ENCODE measurements at places on chromosomes 12 and 14.

DNA sequence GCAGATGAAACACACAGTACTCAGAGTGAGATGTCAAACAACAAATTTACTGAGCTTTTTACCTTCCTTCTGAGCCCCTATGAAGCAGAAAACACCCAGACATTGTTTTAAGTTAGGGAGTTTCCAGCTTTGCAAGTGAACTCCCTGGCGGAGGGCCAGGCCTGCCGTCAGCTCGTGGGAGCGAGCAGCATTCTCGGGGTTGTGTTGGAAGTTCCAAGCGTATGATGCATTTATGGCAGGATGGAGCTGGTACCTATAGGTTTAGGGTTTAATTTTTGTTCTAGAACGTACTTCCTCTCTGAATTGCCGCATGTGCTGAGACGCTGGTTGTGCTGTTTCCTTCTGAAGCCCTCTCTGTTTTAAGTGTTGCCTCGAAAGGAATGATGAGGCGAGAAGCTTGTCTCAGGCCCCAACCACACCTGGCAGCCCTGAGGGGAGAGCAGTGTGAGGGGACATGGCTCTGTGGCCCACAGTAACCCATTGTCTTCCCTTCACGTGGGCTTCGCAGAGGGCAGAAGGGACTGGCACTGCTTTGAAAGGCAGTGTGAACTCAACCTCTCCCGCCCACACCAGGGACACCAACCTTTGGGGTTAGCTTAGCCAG, 76.6 kb downstream of the SSPN start:
- no peak overlapping the region for H3K27ac ChIP-seq
- no peaks in the 10 kb centered on the region for H3K27me3 ChIP-seq
- no peak overlapping the region for H3K4me3 ChIP-seq
- peaks cover 4% of the 10 kb centered on the region for H3K4me1 ChIP-seq
- no peaks in the 10 kb centered on the region for H3K36me3 ChIP-seq

- no peak for DNase-seq
- no peak overlapping the region for H3K27ac ChIP-seq
- peaks cover 7% of the 10 kb centered on the region for H3K27me3 ChIP-seq
- peak overlapping the region; percentile 32 for H3K4me3 ChIP-seq
Observed at GRCh38 chr12:7439579-7440505, 4.1 kb downstream of the CD163L1 start.

DNA sequence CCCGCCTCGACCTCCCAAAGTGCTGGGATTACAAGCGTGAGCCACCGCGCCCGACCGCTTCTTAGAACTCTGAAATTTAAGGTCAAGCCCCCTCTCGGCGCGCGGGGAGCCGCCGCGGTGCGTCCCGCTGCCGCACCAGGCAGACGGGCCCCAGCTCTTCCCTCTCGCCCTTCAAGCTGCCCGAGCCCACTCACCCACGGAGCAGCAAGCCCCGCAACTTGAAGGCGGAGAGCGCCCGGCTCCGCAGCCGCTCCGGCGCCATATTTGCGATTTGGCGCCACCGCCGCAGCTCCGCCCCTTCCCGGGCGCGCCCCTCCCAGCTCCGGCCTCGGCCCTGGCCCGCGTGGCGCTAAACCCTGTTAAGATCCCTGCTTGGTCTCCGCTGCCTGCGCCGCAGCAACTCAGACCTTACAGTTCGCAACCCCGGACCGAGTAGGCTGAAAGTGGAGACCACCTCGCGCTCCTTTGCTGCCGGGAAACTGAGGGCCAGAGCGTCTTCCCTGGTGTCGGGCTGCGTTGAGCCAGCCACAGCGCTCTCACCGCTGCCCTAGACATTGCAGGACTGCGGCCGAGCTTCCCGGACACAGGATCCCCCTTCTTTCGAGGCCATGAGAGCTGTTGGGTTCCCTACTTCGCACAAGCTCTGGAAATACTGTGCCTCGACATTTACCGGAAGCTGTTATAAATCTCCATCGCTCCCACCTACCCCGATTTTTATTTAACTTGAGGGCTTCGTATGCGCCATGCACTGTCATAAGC, at the start of gene POLE2:
Gene POLE2 (minus strand): TSS at position 273 of the 759 bp plus-strand sequence. CDS start 11 bp downstream, at position 262.
- no peaks in the 10 kb centered on the region for H3K27me3 ChIP-seq
- H3K36me3 ChIP-seq = no peaks in the 10 kb centered on the region
- H3K4me1 ChIP-seq = peaks cover 14% of the 10 kb centered on the region
- H3K27ac ChIP-seq = peak within 1 kb of the TSS; percentile 59
- H3K4me3 ChIP-seq = peak within 1 kb of the TSS; percentile 65

DNA sequence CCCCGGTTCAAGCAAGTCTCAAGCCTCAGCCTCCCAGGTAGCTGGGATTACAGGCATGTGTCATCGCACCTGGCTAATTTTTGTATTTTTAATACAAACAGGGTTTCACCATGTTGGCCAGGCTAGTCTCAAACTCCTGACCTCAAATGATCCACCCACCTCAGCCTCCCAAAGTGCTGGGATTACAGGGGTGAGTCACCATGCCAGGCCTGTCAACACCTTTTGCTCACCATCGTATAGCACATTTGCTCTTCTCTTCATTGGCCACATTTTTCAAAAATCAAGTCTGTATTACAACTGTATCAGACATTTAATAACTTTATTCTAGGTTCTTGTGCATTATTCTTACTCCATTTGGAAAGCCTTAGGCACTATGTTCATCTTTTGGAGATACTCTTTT, 50.3 kb downstream of the BCAT1 start:
- no peak overlapping the region for H3K4me3 ChIP-seq
- H3K27me3 ChIP-seq = peaks cover 25% of the 10 kb centered on the region
- DNase-seq = no peak
- peaks cover 12% of the 10 kb centered on the region for H3K4me1 ChIP-seq

- no peak for DNase-seq
- peaks cover 92% of the 10 kb centered on the region for H3K4me1 ChIP-seq
Observed at GRCh38 chr14:95520346-95520745, 3.9 kb upstream of the SYNE3 start.

GRCh38 chr12:43273467-43273866, 278.5 kb downstream of the ADAMTS20 start:
- no peaks in the 10 kb centered on the region for H3K36me3 ChIP-seq
- no peak overlapping the region for H3K27ac ChIP-seq
- H3K27me3 ChIP-seq = no peaks in the 10 kb centered on the region
- H3K4me1 ChIP-seq = no peaks in the 10 kb centered on the region

All from CD4-positive, alpha-beta T cell (primary cell).